ENCODE measurements at places on chromosomes 1 and 21.

GRCh38 chr21:28220680-28221079 is 772.0 kb downstream of the LTN1 start:
- DNase-seq, result no peak

- no peak for DNase-seq
Measured at GRCh38 chr1:198203434-198203833, 46.6 kb downstream of the NEK7 start.

DNA sequence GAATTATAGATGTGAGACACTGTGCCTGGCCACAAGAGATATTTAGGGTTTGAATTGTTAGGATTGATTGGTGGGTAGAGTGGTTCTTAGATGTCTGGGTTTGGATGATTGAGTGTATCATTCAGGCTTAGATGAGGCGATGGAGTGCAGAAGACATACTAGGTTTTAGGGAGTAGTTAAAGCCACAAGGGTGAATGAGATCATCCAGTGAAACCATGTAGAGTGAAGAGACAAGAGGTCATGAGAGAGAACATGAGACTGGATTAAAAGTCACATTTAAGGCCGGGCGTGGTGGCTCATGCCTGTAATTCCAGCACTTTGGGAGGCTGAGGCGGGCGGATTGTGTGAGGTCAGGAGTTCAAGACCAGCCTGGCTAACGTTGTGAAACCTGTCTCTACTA is 37.2 kb downstream of the ZFYVE9 start:
- DNase-seq, result no peak

DNA sequence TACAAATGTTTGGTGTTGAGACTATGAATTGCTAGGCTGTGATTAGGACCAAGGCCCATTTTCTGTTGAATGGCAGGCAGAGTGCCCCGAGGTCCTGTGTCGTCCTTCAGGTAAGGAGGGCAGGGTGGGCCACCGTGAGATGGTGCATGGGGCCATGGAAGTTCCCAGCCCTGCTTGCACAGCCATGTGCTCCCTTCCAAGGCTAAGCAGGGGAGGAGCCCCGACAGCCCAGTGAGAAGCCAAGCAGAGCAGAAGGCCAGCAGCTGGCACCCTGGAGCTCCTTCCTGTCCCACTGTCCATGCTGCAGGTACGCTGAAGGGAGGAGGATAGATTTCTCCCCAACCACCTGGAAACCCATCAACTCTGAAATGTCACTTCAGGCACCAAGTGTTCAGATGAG is 8.2 kb upstream of the NUAK2 start:
- no peak for DNase-seq

DNA sequence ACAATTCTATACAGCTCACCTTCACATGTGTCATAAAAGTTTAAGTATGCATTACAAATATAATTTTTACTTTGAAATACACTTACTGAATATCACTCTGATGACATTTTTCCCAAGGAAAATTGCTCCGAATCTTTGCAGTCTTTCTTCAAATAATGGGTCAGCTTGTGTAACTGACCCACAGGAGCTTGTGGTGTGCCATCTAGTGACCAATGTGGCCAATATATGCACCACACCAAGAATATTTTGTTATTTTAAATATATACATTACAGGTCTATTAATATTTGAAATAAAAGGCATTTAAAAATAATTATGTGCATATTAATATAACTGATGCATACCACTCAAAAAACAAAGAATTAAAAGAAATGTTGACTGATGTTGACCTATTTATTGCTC is 271.4 kb downstream of the TBX15 start:
- DNase-seq, result no peak
